ENCODE measurements at places on chromosomes 11 and 22.

GRCh38 chr22:29121124-29121523, 48.3 kb downstream of the KREMEN1 start:
- DNase-seq = no peak

DNA sequence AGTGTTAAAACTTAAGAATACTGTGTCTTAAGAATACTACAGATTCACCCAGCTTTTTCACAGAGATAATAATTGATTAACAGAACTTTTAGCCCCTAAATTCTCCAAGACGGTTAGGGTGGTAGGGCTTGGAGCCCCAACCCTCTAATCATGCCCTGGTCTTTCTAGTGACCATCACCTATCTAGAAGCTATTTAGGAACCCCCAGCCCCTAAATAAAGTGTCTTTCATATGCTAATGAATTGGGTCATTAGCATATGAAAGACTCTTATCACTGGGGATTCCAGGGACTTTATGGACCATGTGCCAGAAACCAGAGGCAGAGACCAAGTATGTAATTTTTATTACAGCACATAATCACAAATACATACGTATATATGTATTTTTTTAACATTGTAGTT, 999.7 kb upstream of the RAG2 start:
- no peak for DNase-seq

- DNase-seq = no peak
Measured at GRCh38 chr11:113774174-113774503, 647 bp upstream of the ZW10 start.

DNA sequence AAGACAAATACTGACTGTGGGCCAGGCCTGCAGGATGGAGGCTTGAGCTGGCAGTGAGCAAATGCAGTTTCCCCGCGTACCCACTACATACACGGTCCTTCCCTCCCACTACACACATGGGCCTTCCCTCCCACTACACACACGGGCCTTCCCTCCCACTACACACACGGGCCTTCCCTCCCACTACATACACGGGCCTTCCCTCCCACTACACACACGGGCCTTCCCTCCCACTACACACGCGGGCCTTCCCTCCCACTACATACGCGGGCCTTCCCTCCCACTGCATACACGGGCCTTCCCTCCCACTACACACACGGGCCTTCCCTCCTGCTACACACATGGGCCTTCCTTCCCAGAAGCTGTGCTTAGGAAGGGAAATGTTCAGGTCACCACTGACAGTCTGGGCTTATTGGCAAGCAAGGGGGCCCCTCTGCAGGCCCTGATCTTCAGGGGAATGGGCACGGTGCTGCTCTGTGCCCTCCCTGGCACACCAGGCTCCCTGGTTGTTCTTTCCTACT, 10.8 kb downstream of the DNAL4 start:
- no peak for DNase-seq

DNA sequence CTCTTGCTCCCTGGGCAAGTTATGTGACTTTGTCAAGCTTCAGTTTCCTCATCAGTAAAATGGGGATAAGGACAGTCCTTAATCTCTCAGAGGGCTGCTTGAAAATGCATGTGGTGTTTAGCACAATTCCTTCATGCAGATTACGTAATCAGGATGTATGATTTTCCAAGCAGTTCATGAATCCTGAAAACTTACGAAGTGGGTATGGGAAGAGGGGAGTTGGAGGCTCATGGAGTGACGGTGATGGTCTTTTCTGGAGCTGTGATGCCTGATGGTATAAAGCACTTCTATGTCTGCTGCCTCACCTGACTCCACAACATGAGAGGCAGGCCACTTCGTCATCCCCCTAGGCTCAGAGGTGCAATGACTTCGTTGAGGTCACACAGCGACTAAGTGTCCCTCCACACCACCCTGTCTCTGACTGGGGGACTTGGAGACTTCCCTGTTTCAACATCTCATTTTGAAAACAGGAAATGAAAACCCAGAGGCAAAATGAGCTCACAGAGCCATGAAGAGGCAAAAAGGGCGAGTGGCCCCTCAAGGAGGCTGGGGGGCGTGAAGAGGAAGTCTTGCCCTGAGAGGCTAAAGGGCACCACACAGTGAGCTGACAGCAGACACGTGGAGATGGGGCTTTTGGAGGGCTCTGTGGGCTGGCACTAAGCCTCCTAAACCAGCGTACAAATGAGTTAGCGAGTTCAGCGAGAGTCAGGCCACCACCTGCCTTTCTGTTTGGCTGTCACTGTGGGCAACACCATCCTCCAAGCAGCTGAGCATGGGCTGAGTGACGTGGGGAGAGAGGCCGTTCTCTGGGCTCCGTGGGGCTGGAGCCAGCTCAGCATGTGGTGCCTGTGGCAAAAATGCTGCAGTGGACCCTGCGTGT, 10.1 kb downstream of the MCM5 start:
- no peak for DNase-seq

GRCh38 chr11:119478711-119479285, 55.8 kb upstream of the THY1 start:
- peak; percentile 33 for DNase-seq

GRCh38 chr22:37990301-37990700, 5.9 kb upstream of the SOX10 start:
- no peak for DNase-seq

- no peak for DNase-seq
Measured at GRCh38 chr11:55970935-55971334, 1.2 kb upstream of the OR10AG1 start.

- no peak for DNase-seq
Measured at GRCh38 chr11:126332221-126332711, 23.2 kb upstream of the ST3GAL4 start.

- DNase-seq = peak; percentile 20
Measured at GRCh38 chr11:19395050-19395449, 154.3 kb upstream of the E2F8 start.

GRCh38 chr22:21055880-21056319, 10.2 kb downstream of the LRRC74B start:
- DNase-seq = no peak

- DNase-seq = no peak
Measured at GRCh38 chr11:68891351-68891948, 12.2 kb downstream of the MRPL21 start.

- no peak for DNase-seq
Measured at GRCh38 chr11:133266986-133267385, 265.3 kb downstream of the OPCML start.

DNA sequence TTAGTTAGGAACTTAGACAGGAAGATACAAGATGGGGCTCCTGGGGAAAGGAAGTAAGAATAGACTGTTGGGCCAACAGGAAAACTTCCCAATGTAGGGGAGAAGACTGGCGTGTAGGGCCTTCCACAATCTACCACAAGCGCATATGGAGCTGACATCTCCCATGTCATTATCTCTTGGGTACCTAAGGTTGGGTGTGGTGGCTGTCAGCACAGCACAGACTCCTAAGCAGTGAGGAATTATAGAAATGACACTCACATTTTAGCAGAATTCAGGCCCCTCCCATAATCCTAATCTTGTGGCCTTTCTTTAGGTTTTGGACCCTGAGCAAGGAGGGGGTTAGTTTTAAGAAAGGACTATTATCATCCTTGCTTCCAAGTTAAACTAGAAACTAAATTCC, 11.6 kb downstream of the TRIM21 start:
- DNase-seq = no peak

DNA sequence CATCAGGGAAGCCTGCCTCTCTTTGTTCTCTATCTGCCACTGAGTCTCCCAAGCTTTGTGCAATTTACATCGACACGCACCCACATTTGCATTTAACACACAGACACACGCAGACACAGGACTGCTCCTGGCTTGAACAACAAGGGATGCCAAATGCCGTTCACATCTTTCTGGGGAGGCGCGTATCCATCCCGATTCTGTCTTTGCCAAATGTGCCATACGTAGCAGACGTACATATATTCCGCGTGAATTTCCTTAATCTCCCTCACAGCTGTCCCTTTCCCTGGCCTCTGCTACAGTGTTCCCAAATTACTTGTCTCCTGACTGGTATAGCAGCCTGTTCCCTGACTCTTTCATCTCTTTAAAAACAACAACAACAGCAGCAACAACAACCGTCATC, 409.5 kb downstream of the MIAT start:
- no peak for DNase-seq

GRCh38 chr11:123718469-123718868, 23.0 kb downstream of the ZNF202 start:
- no peak for DNase-seq

DNA sequence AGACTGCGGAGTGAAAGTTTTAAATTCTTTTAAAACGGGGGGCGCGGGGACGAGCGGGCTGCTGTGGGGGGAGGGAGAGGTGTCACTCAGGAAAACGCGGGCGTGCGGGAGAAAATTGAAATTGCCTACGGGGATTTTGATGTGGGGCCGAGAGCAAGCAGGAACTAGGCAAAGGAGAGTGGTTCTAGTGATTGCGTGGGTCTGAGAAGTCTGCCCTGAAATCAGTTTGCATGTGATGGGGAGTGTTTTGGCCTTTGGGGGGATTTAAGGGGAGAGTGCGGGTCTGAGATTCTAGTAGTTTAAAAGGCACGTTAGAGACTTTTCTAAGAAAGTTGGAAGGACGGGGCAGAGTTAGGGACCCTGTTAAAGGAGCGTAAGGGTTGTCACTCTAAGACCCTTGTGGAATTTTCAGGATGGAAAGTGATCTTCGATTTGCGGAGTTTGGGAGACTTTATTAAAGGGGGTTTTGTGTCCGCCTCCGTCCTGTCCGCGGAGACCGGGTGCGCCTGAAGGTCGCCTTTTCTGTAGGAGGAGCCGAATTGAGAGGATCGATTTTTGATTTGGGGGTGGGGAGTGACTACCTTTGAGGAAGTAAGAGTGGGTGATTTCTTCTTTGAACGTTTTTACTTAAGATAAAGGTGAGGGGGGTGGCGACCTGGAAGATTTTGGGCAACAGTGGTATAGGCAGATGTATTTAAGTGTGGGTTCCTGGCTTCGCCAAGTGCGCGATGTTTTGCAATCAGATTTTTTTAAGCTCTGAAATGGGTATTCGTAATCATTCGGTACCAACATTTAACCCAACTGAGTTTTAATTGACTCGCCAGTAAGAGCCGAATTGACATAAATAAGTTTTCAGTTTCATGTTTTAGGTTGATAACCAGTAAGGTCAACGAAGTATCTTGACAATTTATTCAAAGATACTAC, 1.1 kb downstream of the EED start:
- DNase-seq = no peak

DNA sequence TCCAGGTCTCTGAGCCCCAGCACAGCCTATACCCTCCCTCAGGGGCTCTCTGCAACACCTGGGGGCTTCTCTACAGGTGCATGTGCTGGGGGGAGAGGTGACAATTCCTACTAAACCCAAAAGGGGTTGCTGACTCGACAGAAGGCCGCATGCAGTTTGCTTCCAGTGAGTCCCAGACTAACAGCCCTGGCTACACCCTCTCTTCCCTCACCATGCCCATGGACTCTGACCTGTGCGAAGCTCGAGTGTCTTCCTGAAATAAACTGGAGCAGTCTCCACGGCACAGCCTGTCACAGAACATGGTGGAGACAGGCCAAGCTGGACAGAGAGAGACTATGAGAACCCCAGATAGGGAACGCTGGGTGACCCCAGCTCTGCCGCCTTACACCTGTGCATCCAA, 16.6 kb downstream of the PLEKHA7 start:
- DNase-seq = no peak

DNA sequence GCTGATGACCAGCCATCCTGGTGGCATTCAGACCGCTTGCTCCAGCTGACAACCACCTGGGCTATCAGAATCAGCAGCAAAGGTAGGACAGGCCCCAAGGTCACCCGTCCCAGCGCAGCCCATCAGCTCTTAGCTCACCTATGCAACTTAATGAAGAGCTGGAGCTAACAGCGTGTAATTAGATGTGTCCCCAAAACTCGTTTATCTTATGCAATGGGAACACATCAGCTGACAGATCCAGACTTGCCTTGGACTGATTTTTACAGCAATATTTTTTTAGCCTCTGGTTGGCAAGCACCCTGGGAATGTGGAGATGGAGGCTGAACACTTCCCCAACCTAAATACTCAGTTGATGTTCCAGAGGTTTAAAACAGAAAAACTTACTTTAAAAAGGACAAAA, 76.0 kb downstream of the PACSIN2 start:
- DNase-seq = no peak

GRCh38 chr11:65563601-65564000, 5.4 kb upstream of the LTBP3 start:
- DNase-seq = no peak

DNA sequence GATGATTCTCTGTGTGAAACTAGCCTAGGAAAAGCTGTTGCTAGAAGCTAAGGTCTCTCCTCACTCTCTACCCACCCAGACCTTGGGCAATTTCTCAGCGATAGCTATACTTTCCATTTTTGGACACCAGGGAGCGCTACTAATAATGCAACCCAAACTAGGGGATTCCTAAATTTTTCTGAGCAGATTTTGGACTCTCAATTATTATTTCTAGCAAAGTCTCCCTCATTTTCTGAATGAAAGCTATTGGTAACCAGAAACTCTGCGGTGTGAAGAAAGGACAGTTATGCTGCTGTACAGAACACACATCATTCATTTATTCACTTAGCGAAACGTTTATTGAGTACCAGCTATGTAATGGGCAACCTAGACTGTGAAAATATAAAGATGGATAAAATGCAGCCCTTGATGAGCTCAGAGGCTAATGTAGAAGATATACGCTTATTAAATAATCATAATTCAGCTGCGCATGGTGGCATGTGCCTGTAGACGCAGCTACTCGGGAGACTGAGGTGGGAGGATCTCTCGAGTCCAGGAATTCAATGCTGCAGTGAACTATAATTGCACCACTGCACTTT, 6.1 kb upstream of the STIM1 start:
- DNase-seq = no peak

DNA sequence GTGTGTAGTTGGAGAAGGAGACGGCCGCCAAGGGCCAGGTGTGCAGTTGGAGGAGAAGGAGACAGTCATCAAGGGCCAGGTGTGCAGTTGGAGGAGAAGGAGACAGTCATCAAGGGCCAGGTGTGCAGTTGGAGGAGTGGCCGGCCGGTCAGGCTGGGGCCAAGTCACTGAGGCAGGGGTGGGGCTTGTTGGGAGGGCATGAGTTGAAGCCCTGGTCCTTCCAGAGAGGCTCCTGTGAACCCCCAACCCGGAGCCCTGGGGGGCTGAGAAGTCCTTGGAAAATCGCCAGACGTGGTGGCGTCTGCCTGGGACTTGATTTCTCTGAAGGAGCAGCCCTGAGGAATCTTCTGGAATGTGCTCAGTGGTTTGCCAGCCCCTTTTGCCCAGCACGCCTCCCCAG, 1320.5 kb downstream of the BRD1 start:
- no peak for DNase-seq

DNA sequence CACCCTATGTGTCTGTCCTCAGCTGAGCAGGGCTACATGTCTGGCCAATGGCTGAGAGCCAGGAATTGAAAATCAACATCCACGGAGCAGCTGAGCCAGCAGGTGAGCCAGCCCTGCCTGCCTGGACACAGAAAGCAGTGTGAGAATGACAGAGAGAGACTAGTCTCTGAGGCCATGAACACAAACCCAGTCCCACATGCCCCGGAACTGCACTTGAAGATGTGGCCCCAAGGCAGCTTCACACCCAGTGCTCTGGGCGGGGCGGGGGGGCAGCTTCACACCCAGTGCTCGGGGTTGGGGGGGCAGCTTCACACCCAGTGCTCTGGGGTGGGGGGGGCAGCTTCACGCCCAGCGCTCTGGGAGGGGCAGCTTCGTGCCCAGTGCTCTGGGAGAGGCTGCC, 37.6 kb downstream of the TRMU start:
- no peak for DNase-seq

- DNase-seq = no peak
Measured at GRCh38 chr11:79312617-79313529, 128.0 kb downstream of the TENM4 start.

- no peak for DNase-seq
Measured at GRCh38 chr11:70091638-70092037, 13.5 kb downstream of the ANO1 start.

- no peak for DNase-seq
Measured at GRCh38 chr11:34160791-34161190, 55.4 kb downstream of the NAT10 start.

- no peak for DNase-seq
Measured at GRCh38 chr22:17999851-18000250, 24.5 kb downstream of the MICAL3 start.
